ENCODE measurements at places on chromosomes 11 and 22.

DNA sequence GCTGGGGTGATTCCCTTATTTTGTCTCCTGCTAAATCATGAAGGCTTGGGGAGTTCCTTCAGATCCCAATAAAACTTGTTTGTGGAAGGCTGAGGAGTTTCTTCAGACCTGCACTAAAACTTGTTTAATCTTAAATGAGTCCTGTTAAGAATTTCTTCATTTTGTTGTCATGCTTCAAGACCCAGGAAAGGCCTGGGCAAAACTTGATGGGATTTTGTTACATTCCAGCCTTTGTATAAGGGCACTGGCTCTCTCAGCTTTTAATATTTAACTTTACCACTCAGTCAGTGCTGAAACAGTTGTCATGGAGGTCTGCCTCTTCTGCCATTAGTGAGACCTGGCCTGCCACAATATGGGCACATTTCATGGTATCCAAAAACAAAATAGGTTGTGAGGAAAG lies 699.0 kb downstream of the ETS1 start:
- no peak for DNase-seq

GRCh38 chr11:47489395-47489755 lies 40.4 kb upstream of the RAPSN start:
- DNase-seq, result no peak

DNA sequence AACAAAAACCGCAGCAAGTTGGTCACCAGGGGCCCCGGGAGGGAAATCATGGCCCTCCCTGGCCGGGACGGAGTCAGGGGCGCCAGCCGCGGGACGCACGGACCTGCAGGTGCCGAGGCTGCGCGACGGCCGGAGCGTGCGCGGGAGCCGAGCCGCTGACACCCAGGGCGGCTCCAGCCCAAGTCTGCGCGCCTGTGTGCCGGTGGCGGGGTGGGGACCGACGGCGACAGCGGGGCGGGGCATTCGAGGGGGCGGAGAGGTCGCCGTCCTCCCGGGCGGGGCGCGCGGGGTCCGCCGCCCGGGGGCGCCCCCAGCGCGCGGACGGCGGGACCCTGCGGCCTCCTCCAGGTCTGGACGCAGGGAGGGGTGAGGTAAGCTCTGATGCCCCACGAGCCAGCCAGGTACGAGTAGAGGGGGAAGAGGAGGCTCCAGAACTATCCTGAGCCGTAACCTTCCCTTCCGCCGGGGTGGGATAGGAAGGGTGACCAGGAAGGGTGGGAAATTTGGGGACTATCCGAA lies at the start of gene ESAM:
TSS of gene ESAM (minus strand) at position 186 of the 519 bp plus-strand sequence. CDS start at position 50, 136 bp downstream.
- no peak for DNase-seq

- no peak for DNase-seq
These were observed 8.7 kb upstream of the PIWIL4 start for GRCh38 chr11:94558468-94558867.

DNA sequence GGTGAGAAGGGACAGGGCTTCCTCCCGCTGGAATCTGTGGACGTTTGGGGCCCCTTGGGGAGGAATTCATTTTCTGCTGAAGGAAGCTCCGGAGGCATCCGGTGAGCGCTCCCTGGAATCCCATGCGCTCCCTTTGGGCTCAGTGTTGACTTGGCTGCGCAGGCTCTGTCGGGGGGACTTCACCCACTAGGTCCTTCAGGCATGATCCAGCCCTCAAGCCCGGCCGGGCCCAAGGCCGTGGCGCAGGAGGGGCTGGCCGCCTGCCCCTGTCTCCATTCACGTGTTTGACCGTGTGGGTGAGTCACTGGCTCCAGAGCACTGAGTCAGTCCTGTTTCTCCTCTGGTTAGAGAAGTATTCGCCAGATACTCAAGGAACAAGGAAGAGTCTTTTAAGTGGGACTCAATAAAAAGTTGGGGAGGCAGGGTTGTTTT lies 1.4 kb downstream of the CTTN start:
- peak; percentile 96 for DNase-seq

DNA sequence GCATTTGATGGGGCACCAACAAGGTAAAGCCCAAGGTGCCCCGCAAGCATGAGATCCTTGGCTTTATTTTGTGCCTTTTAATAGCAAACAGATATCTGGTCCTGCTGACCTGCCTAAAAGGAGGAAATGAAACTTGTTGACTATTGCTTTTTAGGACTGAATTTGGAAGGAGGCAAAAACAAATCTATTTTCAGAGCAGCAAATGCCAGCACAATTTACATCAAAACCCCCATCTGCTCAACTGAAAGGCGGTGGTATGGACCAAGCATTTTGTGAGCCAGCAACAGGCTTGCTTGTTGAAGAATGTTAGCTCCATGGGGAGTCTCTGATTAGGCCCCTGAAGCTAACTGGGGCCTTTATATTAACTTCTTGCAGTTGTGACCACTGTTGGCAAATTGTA lies 192.6 kb upstream of the E2F8 start:
- DNase-seq, result no peak

DNA sequence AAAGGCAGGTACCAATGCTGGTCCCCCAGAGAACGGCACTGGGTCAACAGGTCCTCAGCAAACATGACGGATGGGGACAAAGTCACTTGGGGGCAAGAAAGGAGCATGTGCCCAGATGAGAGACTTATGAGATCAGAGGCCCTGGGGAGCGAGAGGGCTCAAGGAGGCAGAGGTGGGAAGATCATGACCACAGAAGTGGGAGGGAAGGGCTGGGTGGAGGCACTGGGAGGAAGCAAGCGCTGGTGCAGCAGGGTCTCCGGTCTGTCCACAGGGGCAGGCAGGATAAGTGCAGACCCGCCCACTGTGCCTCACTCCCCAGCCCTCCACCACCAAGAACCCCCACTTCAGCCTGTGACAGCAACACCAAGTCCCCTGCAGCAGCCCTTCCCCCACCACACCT lies 10.9 kb downstream of the ELFN2 start:
- no peak for DNase-seq
